ENCODE measurements at places on chromosomes 1 and 21.

- DNase-seq = no peak
Observed at GRCh38 chr21:44903050-44903685, 17.5 kb downstream of the ITGB2 start.

DNA sequence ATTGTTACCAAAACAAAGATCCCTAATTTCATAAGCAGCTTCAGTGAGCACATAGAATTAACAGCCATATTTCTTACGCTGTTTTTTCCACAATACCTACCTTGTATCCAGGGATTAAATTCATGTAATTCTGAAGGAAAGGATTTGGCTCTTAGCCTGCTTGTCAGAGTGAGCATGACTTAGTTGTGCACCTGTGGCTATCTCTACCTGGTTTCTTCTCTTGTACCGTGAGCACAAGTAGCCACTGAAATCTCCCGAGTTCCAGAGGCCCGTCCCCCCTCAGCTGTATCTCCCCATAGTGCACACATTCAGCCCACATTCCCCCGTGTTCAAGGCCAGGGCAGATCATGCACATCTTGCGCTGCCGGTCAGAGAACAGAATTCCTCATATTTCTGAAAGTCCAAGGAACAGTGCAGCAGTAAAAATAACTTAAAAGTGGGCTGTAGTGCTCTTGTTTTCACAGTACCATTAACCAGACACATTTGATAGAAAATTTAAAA, 2.3 kb downstream of the TENT5C start:
- no peak for DNase-seq

DNA sequence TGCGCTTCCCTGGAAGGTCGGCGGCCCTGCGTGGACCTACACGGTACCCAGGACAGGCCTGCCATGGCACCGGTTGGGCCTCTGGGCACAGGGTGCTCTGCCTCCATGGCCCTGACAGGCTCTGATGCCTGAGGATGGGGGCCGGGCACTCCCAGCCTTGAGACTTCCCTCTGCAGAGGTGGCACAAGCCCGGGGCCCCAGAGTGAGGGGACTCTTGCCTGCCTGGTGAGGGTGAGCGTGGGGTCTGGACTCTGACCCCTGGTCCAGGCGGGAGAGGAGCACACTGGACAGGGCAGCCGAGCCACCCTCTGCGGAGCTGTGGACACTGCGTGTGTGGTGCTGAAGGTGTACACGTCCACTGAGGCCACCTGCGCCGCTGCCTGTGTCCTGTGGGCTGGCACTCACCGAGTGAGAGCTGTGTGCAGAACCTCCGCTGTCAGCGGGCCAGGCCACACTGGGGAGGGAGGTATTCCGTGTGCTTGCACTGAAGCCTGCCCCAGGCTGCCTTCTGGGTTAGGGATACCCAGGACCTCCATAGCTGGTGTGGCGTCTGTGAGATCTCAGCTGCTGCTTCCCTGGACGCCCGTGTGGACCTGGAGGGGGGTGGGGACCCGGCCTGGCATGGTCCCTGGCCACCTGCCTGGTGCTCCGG, 10.4 kb downstream of the SKI start:
- DNase-seq = no peak

DNA sequence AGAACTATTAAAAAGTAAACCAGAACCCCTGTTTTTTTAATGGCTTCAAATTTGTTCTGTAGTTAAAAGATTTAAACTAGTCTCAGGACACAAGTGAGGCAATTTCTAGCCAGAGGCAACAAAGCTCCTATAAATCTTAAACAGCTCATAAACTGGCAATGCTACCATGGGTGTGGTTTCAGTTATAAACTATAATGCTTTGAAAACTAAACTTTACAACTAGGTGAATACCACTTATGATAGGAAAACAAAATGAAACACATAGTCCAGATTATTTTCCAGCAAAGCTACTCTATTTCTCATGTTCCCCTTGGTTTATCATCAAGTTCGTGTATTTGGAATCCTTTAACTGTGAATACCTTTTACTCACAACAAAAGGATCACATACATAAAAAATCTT, 282.5 kb downstream of the VAV3 start:
- DNase-seq = no peak

- no peak for DNase-seq
Observed at GRCh38 chr1:179910934-179911333, 28.8 kb downstream of the TOR1AIP1 start.

GRCh38 chr1:223291796-223292195, 72.2 kb downstream of the SUSD4 start:
- DNase-seq = no peak

- no peak for DNase-seq
Observed at GRCh38 chr21:39483917-39484316, 32.1 kb downstream of the SH3BGR start.

DNA sequence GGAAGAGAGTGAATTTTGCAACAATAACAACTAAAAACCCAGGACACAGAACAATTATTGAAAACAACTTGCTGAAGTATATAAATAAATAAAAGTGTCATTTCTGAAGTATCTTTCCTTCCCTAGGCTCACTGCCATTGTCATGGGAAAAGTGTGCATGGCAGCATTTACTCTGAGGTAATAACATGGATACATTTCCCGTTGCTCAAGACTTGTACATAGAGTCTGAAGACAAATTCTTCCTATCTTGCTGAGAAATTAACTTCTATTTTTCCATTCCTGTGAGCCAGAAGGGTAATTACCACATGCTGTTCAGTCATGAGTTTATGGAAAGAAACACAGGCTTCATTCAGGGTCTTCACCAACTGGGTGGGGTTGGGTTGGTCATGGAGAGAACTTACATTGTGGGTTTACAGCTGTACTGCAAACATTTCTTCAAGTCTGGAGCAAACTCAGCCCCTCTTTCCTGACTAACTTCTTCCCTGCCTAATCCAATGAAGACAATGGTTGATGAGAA, 32.2 kb downstream of the ST6GALNAC3 start:
- DNase-seq = no peak

GRCh38 chr1:241612533-241613477, 27.4 kb downstream of the CHML start:
- no peak for DNase-seq

DNA sequence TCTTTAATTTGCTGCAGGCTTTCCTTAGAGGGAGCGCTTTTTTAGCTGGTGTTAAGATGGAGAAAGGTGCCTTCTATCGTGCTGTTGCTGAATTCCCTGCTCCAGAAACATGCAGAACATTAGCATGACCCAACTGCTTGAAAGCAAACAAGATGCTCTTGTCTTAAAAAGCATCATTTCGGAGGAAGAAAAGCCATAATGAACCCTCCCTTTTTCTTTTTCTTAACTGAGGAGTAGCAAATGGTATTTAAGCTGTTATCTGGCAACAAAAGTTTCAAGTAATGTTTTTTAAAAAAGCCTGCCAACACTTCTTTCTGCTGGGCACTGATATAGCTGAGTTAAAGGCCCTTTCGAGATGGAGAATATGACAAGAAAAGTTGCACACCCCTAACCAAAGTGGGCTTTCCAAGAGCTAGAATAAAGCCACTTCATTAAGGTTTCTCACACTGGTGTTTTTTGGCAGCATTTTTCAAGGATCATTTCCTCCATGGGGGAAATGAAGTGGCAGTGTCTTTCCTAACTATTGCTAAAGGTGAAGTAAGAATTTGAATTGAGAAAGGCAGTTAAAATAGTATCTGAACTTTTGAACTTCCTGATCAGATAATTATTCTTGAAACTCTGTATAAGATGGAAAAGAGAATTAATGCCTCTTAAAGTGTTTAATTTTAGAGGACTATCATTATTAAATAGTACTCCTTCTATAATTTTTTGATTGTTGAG, 38.8 kb downstream of the ST6GALNAC5 start:
- no peak for DNase-seq

- no peak for DNase-seq
Observed at GRCh38 chr21:46253610-46254124, 25.1 kb upstream of the LSS start.

DNA sequence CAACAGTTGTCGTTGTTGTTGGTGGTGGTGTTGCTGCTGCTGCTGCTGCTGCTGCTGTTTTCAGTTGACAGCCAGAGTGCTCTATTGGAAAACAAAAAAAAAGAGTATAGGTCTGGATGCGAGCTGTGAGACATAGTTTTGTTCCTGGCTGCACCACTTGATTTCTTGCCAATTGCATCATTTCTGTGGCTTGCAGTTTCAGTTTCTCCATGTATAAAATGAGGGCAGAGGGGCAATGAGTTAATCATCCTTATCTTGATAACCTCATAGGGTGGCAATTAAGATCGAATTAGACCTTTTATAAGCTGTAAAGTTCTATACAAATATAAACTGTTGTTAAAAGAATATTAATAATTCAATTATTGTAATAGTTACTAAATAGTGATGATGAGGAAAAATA, 156.7 kb downstream of the DMRTA2 start:
- DNase-seq = no peak

GRCh38 chr1:206538086-206538770, 30.9 kb downstream of the RASSF5 start:
- DNase-seq = no peak

DNA sequence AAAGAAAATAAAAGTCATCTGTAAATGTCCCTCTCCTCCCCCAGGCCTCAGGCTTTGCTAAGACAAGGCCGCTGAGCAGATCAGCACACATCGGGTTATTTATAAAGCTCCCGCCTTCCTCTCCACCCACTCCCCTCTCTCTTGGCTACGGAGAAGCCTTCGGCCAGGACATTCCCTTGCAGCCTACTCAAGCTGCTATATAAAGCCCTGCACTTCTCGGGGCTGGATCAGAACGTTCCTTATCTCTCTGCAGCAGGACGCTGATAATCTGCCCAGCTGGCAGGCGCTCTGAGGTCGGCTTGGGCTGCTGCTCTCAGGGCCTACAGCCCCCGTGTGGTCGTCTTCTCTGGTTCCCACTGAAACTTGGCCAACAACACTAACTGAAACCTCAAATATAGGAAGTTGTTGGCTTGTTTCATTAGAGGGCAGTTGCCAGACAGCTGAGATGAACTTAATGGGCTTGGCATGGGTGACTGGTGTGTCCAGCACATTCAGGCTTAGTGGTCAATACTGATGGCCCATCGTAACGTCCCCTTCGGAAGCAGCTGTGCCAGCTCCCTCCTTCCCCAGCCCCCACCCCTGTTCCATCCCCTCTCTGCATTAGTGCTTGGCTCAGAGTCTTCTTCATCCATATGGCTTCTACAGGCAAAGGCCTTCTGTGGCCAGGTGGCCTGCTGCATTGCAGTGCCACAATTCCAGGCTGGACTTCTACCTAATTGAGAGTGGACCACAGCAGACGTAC, 64.6 kb downstream of the IER5 start:
- DNase-seq = no peak

DNA sequence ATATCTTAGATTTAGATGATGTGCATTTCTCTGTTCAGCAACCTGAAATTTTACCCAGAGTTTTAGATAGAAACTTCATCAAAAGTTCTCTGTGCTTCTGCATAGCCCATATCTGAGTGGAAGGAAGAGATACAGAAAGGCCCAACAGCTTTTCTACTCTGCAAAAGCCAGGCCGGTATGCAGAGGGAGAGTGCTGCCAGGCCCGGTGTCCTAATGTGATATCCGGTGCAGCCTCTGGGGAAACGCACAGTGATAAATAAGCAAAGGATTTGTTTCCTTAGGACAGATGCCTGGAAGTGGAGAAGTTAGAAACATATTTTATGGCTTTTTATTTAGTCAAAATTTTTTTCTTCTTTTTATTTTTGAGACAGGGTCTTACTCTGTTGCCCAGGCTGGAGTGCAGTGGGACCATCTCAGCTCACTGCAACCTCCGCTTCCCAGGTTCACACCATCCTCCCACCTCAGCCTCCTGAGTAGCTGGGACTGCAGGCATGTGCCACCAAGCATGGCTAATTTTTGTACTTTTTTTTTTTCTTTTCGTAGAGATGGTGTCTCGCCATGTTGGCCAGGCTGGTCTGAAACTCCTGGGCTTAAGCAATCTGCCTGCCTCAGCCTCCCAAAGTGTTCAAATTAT, 145.8 kb downstream of the PATJ start:
- DNase-seq = no peak

- no peak for DNase-seq
Observed at GRCh38 chr1:2415801-2416208, 3.4 kb upstream of the PEX10 start.

- DNase-seq = no peak
Observed at GRCh38 chr21:39348040-39348354, 891 bp downstream of the HMGN1 start.

- DNase-seq = no peak
Observed at GRCh38 chr21:16968436-16968835, 544.4 kb upstream of the CXADR start.

DNA sequence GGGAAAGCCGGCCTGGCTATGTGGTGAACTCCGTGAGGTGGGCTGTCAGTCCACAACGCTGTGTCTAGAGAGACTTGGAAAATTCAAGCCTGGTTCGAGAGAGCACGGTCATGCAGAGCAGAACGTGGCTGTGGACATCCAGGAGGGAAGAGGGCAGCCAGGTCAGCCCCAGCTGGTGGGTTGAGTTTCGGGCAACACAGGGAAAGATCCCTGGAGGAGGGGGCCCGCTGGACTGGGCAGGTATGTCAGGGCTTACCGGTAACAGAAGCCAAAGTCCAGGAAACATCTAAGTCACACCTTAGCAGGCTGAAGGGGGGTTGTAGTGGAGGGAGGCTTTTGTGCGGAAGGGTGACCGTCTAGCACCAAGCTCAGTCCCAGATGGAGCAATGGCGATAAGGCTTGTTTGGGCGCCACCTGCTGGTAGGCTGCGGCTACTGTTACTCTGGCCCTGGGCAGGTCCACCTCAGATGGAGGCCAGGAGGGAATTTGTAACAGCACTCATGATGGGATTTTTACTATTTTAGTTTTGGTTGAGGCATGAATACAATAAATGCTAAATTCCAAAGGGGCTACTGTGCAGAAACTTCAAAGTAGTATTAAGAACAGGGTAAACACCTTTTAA, 143.3 kb upstream of the ZNF644 start:
- peak; percentile 85 for DNase-seq

DNA sequence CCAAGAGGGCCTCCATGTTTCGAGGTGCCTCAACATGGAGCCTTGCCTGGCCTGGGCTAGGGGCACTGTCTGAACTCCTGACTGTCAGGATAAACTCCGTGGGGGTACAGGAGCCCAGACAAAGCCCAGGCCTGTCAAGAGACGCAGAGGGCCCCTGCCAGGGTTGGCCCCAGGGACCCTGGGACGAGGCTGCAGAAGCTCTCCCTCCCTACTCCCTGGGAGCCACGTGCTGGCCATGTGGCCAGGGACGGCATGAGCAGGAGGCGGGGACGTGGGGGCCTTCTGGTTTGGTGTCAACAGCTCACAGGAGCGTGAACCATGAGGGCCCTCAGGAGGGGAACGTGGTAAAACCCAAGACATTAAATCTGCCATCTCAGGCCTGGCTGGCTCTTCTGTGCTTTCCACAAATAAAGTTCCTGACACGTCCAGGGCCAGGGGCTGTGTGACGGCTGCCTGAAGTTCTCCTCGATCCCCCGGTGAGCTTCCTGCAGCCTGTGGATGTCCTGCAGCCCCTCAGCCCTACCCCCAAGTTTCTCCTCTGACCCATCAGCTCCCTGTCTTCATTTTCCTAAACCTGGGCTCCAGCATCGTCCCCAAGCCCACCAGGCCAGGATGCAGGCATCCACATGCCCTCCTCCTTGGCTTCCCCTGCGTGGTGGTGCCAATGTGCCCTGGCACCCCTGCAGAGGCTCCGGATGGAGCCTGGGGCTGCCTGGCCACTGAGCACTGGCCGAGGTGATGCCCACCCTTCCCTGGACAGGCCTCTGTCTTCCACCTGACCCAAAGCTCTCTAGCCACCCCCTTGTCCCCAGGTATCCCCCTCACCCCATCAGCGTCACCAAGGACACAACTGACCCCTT, 12.8 kb upstream of the LRRC3 start:
- no peak for DNase-seq
